ENCODE measurements at places on chromosomes 7 and 10.

GRCh38 chr7:152193880-152194279 is 168.4 kb downstream of the GALNT11 start:
- DNase-seq, result no peak

- no peak for DNase-seq
Measured at GRCh38 chr10:11158080-11158479, 140.4 kb downstream of the CELF2 start.

GRCh38 chr10:112126901-112127300 is 56.7 kb downstream of the GPAM start:
- DNase-seq, result no peak

DNA sequence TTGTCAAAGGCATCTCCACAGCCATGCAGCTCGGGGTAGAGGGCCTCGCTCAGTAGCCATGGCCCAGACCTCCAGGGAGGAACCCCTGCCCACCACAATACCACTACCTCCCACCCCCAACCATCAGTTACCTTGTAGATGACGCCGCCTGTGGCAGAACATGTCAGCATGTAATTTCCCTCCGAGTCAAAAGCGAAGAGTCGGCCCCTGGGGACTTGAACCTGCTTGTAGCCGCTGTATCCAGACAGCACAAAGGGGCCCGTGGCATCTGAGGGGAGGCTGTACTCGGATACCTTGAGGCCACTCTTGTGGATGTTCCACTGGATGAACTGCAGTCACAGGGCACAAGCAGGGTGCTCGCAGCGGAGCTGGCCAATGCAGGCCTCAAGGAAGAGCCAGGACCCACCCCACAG is 16.3 kb upstream of the CYREN start:
- DNase-seq, result no peak

DNA sequence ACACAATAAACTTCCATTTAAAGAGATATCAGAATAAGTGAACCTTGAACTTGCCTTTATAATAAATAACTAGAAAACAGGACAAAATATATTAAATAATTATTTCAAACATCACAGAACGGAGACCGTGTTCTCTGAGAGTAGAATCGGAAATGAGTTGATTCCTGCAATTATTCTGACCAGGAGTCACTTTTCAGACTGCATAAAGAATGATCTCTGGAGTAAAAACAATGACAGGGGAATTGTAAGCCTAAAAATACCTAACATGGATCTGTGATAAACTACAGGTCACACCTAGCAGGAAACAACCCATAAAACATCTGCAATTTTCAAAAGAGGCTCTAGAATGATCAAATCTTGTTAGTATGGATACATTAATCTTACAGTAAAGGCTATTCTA is 577.5 kb upstream of the SORCS1 start:
- no peak for DNase-seq

DNA sequence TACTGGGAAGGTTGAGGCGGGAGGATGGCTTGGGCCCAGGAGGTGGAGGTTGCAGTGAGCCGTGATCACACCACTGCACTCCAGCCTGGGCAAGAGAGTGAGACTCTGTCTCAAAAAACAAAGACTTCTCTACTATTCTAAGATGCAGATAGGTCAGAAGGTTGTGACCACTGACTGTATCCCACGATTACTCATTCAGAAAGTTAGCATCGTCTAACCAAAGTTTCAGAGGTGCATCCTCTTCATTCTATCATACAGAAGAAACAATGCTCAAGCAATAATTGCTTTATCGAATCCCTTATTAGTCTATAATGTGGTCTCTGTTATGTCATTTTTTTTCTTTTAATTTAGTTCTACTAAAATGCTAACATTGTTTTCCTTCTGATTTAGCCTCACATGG is 348.7 kb upstream of the LRGUK start:
- DNase-seq, result no peak

DNA sequence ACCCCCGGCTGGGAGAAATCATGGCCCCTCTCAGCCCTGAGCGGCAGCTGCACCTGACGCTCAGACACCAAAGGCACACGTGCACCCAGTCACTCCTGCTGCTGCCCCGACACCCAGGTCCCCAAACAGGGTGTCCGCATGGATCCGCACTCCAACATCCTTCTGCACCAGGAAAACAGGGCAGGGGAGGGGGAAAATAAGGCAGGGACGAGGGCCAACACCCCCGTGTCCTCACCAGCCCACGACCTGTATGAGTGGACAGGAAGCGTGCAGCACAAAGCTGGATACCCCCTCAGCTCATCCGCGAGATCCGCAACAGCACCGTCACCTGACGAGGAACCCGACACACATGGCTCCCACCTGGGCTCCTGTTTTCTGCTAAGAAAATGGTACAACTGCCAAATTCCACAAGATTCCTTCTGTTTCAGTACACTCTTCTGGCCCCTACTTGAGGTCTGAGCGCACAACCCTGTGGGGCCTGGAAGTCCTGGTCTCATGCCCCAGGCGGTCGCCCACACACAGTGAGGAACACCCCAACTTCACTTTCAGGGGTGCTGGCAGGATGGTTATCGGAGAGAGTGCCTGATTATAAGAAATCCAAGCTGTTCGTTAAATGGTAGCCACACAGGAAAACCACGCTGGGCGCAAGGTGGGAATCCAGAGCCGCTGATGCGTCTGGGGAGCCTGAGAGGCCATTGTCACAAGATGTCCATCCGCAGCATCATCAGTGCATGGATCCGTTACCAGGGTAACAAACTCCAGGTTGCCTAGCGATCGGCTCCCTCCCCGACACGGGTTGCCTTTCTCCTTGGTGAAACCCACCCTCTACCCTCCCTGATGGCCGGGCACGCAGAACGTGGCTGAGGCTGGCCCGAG is 63.6 kb downstream of the ZRANB1 start:
- no peak for DNase-seq

- peak; percentile 35 for DNase-seq
Measured at GRCh38 chr10:30000802-30001571, 58.4 kb downstream of the JCAD start.

- DNase-seq, result no peak
Measured at GRCh38 chr7:140983802-140984201, 30.9 kb downstream of the MRPS33 start.

GRCh38 chr10:78898341-78899097 is 170.2 kb upstream of the ZMIZ1 start:
- DNase-seq, result no peak

GRCh38 chr7:17069146-17069545 is 187.4 kb upstream of the AGR3 start:
- no peak for DNase-seq

DNA sequence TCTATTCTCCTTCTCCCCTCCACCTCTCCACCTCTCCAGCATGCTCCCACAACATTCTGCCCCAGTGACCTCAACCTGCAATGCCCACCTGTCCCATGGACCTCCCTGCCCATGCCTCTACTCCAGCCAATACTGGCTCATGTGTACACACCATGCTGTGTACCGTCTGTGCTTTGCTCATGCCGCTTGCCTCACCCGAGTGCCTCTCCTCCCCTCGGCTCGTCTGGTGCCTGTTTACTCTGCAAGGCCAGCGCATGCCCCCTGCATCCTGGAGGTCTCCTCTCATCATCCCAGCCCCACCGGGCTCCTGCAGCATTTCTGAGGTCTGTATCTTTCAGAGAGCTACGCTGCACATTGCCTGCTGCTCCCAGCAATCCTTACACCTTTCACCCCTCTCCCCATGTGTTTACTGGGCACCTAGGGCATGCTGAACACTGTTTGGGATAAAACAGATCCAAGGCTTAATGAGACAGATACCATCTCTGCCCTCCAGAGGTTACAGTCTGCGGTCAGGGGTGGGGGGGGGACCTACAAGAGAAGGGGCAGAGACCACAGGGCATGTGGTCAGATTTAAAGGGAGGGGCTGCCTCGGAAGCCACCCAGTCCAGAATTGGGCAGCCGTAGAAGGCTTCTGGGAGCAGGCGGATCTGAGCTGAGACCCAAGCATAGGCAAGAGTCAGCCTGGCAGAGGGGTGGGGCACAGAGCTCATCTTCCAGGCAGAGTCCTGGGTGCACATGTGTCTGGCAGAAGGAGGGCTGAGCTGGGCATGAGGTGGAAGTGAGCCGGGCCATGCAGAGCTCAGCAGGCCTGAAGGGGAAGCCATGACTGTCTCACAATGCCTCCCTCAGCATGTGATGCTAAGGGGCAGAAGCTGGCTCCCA is 29.6 kb upstream of the PSAP start:
- no peak for DNase-seq

- DNase-seq, result no peak
Measured at GRCh38 chr10:50540826-50541122, 83.0 kb downstream of the SGMS1 start.
